BJ (cell line): ENCODE measurements at places on chromosomes 2 and 18.

DNA sequence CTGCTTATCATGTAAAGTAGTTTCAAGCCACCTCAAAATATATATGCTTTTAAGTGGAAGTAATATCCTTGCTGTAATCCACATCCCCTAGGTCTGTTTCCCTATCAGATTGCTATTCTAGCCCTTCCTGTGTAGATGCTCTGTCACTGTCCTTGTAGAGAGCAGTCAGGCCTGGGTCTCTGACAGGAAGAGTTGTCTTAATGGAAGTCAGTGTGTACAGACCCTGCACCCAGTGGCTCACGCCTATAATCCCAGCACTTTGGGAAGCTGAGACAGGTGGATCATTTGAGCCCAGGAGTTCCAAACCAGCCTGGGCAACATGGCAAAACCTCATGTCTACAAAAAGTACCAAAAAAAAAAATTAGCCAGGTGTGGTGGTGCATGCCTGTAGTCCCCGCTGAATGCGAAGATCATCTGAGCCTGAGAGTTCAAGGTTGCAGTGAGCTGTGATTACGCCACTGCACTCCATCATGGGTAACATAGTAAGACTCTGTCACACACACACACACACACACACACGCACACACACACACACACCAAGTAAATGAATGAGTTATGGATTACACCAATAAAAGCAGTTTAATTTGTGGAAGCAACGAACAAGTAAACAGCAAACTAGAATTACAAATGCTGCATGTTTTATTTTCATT is 70.2 kb upstream of the DSC1 start:
- no peak for DNase-seq

DNA sequence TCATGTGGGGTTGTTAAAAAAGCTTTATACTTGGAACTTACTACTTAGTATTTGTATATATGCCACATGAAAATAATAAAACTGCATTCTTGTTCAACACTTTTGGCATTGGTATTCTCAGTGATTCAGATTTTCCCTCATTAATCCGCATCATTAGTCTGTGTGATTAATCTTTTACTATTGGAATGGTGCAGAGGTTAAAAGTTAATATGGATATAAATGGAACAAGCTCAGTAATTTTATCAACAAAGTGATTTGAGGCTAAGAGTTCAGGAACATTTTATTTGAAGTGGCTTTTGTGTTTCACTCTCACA is 45.4 kb upstream of the REG3G start:
- no peak for DNase-seq

- no peak for DNase-seq
Observed at GRCh38 chr2:60836491-60836890, 44.9 kb upstream of the REL start.

GRCh38 chr2:20196657-20197161 is 28.2 kb downstream of the SDC1 start:
- DNase-seq = no peak

GRCh38 chr2:217329023-217329431 is 469.2 kb upstream of the TNP1 start:
- no peak for DNase-seq

GRCh38 chr2:190202604-190203003 is 117.0 kb downstream of the HIBCH start:
- DNase-seq = no peak

DNA sequence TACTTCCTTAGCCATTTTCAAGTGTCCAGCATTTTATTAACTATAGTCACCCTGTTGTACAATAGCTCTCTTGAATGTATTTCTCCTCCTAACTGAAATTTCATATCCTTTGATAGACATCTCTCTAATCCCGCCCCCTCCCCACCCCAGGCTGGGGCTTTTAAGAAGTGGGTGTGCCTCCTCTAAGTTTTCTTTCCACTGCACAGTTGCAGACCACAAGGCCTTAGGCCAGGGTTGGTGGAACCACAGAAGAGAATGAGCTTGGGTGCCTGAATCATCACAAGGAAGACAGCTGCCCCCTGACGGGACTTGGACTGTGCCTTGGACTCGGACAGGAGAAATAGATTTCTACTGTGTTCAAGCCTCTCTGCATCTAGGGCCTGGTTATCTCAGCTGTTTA is 193.4 kb downstream of the HAUS1 start:
- DNase-seq = no peak

DNA sequence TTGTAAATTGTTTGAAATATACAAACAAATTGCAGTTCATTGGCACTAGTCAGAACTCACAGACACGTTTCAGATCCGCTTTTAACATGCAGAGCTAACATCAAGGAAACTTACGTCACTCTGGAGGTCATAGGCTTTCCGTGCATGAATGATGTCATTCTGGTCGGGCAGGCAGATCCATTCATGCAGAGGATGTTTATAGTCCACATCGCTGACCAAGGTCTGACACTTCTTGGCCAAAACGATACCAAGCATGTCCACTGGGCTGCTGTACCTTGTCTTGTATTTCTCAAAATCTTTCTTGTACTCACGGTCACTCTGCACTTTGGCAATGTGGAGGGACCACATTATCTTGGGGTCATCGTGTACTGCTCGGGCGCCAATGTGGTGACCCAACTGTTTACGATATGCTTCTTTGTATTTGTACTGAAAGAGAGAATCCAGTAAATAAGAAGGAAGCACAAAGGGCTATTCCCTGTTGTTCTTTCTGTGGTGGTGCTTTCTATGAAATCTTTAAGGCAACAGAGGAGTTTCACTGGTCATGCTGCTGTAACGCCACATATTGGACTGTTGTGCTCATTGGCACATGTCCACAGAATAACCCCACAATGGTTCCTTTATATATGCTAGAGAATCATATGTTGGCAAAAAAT is 114.8 kb downstream of the NEB start:
- DNase-seq = no peak

GRCh38 chr2:156379071-156379470 is 46.5 kb upstream of the NR4A2 start:
- DNase-seq = no peak

- DNase-seq = no peak
Observed at GRCh38 chr2:205969584-205969983, 116.4 kb downstream of the INO80D start.

GRCh38 chr2:28209864-28210263 is 182.8 kb upstream of the FOSL2 start:
- no peak for DNase-seq
